ENCODE measurements at places on chromosomes 5 and 9. TPM values are rescaled to one million over a fixed set of nuclear protein-coding genes. Genes with fewer than 3 reads are reported as not detected.

EIF4E1B gene
- total RNA-seq: not detected

ARHGEF39 gene
- total RNA-seq: 3.6 TPM

SPINK4 gene
- total RNA-seq: not detected

RANBP17 gene
- total RNA-seq: 11.9 TPM

BAAT gene
- 0.19 TPM for total RNA-seq

IL9 gene
- not detected for total RNA-seq

IL4 gene
- not detected for total RNA-seq

MAP1B gene
- total RNA-seq: 501 TPM

GDF9 gene
- 0.28 TPM for total RNA-seq

CD180 gene
- not detected for total RNA-seq

RBM27 gene
- total RNA-seq: 21.1 TPM

IFNA13 gene
- not detected for total RNA-seq

ECSCR gene
- 3.4 TPM for total RNA-seq

Measured in regular cardiac myocyte (primary cell).